Stromal cell of bone marrow (primary cell): ENCODE measurements at places on chromosomes 3 and 15.

DNA sequence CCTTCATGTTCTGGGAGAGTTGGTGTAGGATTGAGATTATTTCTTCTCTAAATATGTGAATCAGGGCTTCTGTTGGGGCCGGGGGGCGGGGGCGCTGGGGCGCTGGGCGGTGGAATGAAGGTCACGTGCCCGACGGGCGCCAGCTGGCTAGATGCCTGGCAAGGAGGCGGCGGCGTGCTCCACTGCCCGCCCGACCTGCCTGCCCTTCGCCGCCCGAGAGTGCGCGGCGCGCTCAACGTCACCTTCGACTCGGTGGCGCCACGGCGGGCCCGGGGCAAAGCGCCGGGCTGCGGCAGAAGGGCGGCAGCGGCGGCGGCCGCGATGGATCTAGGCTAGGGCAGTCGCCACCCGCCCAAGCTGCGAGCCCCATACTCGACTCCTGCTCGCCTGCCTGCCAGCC, 47.0 kb upstream of the LHFPL4 start:
- no peak for DNase-seq

DNA sequence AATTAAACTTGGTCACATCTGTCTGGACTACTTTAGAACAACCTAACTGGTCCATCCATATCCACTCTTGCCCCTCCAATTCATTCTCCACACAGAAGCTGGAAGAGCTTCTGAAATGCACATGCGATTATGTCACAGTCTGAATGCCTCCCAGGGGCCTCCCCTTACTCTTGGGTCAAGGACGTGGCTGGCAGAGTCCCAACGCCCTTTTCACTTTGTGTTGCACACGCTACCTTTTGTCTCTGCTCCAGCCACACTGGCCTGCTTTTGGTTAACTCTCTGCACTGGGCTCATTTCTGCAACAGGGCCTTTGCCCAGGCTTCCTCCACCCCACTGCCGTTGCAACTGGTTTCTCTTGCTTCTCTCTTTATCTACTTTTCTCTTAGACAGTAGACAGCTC, 245.2 kb downstream of the IL20RB start:
- no peak for DNase-seq

GRCh38 chr3:33211444-33211843, 7.2 kb downstream of the SUSD5 start:
- DNase-seq = peak; percentile 86

GRCh38 chr15:82663186-82663600, 16.0 kb upstream of the CPEB1 start:
- no peak for DNase-seq

GRCh38 chr3:41364736-41365135, 165.4 kb downstream of the CTNNB1 start:
- DNase-seq = no peak

DNA sequence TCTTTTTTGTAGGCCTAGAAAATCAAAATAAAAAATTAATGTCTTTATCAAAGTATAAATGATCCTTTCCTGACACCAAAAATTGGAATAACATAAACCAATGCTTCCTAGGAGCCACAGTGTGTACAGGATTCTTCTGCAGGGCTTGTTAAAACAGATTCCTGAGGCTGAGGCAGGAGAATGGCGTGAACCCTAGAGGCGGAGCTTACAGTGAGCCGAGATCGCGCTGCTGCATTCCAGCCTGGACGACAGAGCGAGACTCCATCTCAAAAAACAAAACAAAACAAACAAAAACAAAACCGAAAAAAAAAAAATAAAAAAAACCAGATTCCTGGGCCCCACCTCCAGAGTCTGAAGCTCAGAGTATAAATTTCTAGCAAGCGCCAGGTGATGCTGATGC, 78.0 kb downstream of the PEX5L start:
- no peak for DNase-seq

DNA sequence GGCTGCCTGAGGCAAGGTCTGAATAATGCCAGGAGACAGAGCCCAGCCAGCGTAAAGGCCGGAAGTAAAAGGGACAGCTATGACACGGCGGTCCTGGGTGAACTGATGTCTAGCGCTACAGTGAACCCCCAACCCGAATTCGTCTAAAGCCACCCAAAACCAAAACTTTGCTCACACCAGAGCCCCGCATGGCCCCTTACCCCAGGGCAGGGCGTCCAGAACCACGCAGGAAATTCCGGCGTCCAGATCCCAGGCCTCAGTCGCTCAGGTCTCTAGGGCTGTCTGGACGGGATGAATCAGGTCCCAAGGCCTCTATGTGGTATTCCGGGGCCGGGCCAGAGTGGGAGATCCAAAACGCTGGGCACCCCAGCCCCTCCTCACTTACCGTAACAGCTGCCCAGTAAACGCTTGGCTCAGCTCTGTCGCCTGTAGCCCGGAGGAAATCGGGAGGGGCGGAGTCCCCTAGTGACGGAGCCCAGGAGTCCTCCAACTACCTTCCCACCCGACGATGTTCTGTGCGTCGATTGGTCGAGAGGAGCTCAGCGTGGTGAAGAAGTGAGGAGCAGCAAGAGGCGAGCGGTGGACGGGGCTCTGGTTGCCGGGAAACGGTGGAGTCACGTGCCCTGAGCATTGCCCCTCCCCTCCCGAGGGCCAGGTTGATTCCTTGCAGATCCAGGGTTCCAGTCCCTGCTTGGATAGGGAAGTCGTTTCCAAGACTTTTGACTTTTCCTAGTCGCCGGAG, at the start of gene CCDC32:
Gene CCDC32 (minus strand): TSS at position 452 of the 742 bp plus-strand sequence. CDS start 2,027 bp downstream, outside the sequence.
- DNase-seq = peak; percentile 99

GRCh38 chr3:13301286-13301987, 118.7 kb downstream of the NUP210 start:
- DNase-seq = peak; percentile 63

DNA sequence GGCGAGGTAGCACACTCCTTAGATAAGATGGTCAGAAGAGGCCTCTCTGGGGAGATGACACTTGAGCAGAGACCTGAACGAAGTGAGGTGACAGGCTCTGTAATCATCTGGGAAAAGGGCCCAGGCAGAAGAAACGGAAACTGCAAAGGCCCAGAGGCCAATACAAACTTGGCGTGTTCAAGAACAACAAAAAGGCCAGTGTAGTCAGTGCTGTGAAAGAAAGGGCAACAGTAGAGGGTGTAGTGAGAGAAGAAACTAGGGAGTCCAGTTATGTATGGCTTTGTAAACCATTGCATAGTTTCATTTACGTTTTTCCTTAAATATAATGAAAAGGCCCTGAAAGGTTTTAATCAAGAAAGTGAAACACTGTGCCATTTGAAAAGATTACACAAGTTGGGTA, 31.8 kb downstream of the PLD1 start:
- no peak for DNase-seq

- DNase-seq = no peak
Measured at GRCh38 chr3:42795621-42796181, 8.6 kb downstream of the HIGD1A start.

DNA sequence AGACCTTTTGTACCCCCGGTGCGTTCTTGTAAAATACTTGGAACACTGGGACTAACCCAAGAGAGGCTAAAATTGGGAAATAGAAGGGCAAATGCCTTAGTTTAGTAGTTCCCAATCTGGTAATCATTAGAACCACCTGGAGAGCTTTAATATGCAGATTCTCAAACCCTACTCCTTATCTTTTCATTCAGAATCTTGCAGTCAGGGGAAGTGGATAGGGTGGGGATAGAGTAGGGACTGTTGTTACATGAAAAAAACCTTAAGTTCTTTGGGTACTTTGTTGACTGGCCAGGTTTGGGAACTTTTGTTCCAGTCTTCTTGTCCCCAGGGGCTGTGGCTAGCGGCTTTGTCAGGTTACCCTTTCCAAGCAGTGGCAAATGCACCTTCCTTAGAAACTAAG, 15.9 kb downstream of the MAPKBP1 start:
- DNase-seq = no peak

GRCh38 chr3:157865352-157866000, 240.7 kb downstream of the SHOX2 start:
- no peak for DNase-seq

GRCh38 chr15:45719490-45719889, 84.7 kb downstream of the SQOR start:
- DNase-seq = no peak

GRCh38 chr15:90001062-90001682, at the start of gene ZNF710:
TSS of gene ZNF710 (plus strand) at chr15:90001324. CDS start at chr15:90067138, 65,814 bp downstream.
- no peak for DNase-seq

GRCh38 chr3:12714278-12714677, 44.8 kb downstream of the TMEM40 start:
- DNase-seq = no peak

DNA sequence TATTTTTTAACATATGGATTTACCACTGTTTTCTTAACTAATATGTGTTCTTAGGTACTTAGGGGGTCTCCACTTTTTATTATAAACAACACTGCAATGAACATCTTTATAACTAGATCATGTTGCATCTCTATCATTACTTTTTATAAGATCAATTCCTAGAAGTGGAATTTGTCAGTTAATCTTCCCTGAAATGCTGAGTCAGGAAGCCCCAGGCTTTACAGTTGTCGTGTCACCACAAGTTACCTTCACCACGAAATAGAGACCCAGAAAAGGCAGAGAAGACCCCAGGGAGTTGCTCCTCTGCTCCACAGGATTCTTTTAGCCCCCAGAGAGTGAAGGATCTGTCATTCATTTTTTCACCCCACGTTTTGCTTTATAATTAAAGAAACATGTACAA, 34.5 kb upstream of the ERC2 start:
- no peak for DNase-seq

- no peak for DNase-seq
Measured at GRCh38 chr3:72229952-72230351, 445.0 kb upstream of the PROK2 start.

- no peak for DNase-seq
Measured at GRCh38 chr15:77045985-77046384, 24.9 kb downstream of the TSPAN3 start.

- DNase-seq = no peak
Measured at GRCh38 chr3:39404943-39405686, 1.4 kb upstream of the RPSA start.

GRCh38 chr3:103052236-103052830, 617.5 kb downstream of the ZPLD1 start:
- no peak for DNase-seq

- DNase-seq = peak; percentile 70
Measured at GRCh38 chr3:185332026-185332735, 30.8 kb upstream of the MAP3K13 start.

- DNase-seq = peak; percentile 96
Measured at GRCh38 chr3:54870423-54870822, 57.4 kb downstream of the LRTM1 start.

DNA sequence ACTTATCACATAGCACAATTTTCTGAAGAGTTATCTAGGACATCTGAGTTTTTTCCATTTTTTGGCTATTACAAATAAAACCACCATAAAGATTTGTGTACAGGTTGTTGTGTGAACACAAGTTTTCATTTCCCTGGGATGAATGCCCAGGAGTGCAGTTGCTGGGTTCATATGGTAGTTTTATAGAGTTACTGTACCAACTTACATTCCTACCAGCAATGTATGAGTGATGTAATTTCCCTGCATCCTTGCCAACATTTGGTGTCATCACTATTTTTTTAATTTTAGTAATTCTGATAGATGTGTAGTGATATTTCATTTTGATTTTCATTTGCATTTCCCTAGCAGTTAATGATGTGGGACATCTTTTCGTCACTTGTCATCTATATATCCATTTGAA, 20.5 kb downstream of the FILIP1L start:
- no peak for DNase-seq

GRCh38 chr3:156382458-156383346, 172.2 kb downstream of the SSR3 start:
- DNase-seq = peak; percentile 13

DNA sequence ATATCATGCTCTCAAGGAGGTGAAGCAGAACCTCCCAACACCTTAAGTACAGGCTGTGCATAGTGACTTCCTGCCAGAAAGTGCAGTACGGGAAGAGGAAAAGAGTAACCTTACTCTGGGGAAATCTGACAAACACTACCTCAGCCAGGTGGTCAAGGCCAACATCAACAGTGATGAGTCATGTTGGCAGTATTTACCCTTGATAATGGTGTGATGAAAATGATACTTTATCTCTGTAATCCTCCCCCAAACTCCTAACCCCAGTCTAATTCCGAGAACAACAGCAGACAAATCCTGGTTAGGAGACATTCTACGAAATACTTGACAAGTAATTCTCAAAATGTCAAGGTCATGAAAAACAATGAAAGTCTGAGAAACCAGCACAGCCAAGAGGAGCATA, 26.5 kb downstream of the ANKDD1A start:
- DNase-seq = no peak

DNA sequence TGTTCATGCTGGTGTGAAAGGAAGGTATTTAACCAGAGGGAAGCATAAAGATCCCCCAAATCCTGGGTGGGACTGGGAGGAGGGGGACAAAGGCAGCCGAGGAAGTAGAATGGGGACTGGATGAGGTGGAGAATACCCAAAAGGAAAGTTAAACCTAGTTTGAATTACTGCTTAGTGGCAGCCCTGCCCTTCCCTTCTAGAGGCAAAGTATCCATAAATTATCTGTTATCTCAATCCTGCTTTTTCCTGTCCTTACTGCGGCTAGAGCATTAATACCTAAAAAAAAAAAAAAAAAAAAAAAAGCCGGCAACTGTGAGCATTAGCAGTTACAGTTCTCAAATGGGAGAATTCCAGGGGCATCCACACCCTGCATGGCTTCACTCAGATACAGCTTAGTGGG, 139.0 kb downstream of the RYR3 start:
- no peak for DNase-seq

- no peak for DNase-seq
Measured at GRCh38 chr3:72617424-72618024, 230.7 kb downstream of the SHQ1 start.

GRCh38 chr15:52765785-52766184, 24.4 kb downstream of the ONECUT1 start:
- peak; percentile 8 for DNase-seq

GRCh38 chr15:51126842-51127241, 32.1 kb upstream of the TNFAIP8L3 start:
- no peak for DNase-seq

GRCh38 chr3:168071591-168072322, 24.0 kb downstream of the GOLIM4 start:
- peak; percentile 72 for DNase-seq

- DNase-seq = no peak
Measured at GRCh38 chr3:80158332-80158731, 390.5 kb upstream of the ROBO1 start.

GRCh38 chr3:25027650-25028049, 400.4 kb upstream of the RARB start:
- no peak for DNase-seq

DNA sequence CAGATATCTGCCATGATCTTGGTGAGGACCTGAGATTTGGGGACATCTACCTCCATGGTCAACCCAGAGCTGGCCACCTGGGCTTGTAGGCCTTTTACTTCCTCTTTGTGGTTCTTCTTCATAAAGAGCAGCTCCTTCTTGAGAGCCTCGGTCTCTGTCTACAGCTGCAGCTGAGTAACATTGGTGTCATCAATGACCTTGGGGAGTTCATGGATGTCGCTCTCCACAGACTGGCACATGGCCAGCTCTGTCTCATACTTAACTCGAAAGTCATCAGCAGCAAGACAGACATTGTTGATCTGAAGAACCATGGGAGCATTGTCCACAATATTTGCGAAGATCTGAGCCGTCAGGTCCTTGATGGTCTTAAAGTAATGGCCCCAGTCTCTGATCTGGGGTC, 15.7 kb upstream of the RASA2 start:
- DNase-seq = no peak

GRCh38 chr3:8629151-8630021, 15.2 kb downstream of the SSUH2 start:
- DNase-seq = peak; percentile 76

- DNase-seq = peak; percentile 37
Measured at GRCh38 chr3:48966876-48967361, 23.1 kb upstream of the P4HTM start.

- DNase-seq = no peak
Measured at GRCh38 chr15:59143281-59143680, 38.3 kb downstream of the CCNB2 start.

GRCh38 chr15:65762914-65763787, 28.9 kb downstream of the DENND4A start:
- DNase-seq = no peak
